Amygdala (tissue), 56 donors: ENCODE measurements at places on chromosomes 13 and 19.

GRCh38 chr13:93646245-93646644 lies 419.6 kb downstream of the GPC6 start:
- DNase-seq, result no peak

DNA sequence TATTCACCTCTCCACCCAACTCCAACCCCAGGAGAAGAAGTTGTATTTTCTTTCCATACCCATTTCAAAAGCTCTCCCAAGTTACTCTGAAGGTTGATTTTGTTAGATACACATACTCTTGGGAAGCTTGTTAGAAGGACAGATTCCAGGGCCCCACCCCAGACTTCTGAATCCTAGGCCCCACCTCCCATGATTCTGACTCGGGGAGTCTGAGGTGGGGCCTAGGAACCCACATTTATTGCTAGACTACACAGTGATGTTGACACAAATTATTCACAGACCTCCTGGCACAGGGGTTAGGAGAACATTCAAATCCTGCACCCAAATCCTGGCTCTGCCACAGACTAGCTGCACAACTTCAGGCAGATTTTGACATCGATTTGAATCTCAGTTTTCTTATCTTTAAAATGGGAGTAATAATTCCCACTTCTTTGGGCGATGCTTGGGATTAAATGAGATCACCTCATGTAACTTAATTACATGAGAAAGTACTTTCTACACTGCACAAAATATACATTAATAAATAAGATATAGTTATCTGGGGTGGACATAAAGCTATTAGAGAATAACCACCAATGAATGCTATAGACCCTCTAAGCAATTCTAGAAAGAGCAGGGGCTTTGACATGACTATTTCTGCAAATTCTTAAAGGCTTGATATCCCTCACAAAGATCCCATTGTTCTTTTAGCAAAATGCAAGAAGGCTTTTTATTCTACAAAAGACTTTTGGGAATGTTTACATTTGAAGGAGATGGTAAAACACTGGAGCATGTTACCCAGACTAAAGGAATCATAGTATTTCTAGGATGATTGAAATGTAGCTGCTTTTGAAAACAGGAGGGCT lies 18.0 kb downstream of the MBNL2 start:
- DNase-seq, result no peak

DNA sequence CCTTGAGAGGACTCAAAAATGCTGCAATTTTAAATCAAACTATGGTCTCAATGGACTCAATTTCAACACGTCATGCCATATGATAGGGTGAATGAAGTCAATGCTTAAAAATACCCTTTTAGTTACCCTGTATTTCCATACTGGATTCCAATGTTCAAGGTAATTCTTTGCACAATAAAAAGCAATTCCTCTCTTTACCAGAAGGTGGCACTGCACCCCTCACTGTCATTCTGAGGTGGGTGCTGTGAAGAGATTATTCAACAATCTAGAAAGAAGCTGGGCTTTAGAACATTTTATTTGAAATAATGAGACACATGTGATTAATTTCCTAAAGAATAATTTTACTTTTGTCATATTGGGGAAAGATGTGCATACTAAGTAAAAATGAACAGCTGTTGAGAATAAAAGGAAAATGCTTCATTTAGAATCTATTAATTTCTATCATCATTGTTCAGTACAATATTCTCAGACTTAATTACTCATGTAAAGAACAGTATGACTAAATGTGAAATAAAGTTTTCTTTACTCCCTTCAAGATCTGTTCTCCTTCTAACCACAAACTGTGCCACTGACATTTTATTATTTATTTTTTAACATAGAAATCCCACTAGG lies 789.1 kb downstream of the GPC5 start:
- DNase-seq, result no peak

DNA sequence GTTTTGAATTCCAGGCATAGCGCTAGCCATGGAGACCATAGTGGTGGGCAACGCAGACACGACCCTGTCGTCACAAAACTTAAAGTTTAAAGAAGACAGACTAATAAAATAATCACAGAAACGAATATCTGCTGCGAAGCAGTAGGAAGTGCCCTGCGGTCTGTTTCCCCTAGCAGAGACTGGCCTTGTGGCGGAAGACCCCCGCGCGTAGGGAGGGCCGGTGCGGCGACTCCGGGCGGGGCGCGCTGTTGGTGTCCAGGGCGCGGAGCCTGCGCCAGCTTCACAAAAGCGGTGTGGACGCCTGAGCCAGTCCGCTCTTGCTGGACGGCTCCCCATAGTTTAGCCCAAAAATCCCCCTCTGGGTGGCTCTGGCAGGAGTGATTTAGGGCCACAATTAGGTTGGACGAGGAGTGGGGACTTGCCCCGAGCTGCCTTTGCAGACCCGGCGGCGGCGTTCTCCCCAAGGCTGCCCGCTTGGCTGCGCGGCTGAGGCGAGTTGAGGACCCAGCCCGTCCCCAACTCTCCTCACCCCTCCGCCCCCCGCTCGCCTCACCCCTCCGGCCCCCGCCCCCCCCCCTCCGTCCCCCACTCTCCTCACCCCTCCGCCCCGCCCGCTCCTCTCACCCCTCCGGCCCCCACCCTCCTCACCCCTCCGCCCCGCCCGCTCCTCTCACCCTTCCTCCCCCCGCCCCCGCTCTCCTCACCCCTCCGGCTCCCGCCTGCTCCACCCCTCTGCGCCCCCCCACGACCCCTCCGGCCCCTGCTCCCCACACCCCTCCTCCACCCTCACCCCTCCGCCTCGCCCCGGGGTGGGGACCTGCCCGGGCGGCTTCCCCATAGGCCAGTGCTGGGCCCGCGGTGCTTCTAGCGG lies 14.2 kb upstream of the LATS2 start:
- DNase-seq, result no peak

DNA sequence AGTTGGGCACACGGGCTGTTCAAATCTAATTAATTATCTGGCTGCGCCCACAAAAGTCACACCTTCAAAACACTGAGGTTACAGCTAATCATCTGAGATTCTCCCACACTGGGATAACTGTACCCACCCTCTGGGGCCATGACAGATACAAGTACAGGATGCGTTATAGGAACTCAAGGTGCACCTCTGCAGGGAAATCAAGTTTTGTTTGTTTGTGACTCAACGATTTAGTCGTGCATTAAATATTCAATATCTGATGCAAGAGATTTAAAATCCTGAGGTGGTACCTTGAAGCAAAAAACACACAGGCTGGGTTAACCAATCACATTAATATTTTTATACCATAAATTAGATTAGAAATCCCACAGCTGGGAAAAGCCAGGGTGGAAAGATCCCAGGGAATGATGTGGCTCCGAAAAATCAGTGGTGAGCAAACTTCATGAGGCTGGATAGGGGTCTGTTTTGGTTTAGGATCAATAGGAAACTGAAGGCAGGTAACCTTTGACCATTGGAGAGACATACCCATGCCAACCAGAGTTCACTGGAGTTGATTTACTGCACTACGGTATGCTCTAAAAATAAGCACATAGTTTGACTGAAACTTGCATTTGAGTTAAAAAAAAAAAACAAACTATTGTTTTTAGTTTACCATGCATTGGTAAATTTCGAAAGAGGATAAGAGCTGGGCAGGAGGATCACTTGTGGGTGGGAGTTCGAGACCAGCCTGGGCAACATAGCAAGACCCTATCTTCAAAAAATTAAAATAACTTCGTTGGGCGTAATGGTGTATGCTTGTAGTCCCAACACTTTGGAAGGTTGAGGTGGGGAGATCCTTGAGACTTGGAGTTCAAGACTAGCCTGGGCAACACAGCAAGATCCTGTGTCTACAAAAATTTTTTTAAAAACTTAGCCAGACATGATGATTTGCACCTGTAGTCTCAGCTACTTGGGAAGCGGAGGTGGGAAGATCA lies 23.9 kb upstream of the CEBPG start:
- no peak for DNase-seq

DNA sequence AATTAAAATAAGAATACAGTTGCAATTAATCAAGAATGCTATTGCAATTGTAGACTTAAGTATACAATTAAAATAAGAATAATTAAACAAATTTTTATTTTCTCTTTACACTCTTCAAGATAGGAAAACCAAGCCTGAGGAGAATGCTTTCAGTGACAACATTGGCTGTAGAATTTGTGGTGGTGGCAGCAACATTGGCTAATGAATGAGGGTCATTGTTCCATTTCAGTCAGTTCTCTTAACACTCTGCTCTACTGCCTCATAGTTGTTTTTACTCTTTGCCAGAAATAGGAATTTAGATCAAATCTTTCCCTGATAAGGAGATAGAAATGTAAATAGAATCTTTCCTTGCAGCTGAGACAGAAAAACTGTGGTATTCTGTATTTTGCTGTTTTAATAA lies 391.6 kb downstream of the PCDH20 start:
- DNase-seq, result no peak

GRCh38 chr19:8577247-8577646 lies at the start of gene MYO1F:
TSS of gene MYO1F (minus strand) at chr19:8577442. CDS start at chr19:8577309, 133 bp downstream.
- peak; percentile 7 for DNase-seq

- DNase-seq, result no peak
Observed at GRCh38 chr13:28753208-28753892, 34.6 kb upstream of the SLC46A3 start.

- DNase-seq, result peak; percentile 45
Observed at GRCh38 chr19:19170053-19170872, at the start of gene MEF2B. TSS of gene MEF2B (minus strand) at chr19:19170263. CDS start at chr19:19150735, 19,528 bp downstream.

GRCh38 chr13:111251646-111252445 lies 68.6 kb upstream of the TEX29 start:
- DNase-seq, result no peak

- no peak for DNase-seq
Observed at GRCh38 chr19:49553451-49554271, 25.9 kb downstream of the RCN3 start.

GRCh38 chr19:13835791-13836723 lies 40.8 kb downstream of the ZSWIM4 start:
- no peak for DNase-seq

DNA sequence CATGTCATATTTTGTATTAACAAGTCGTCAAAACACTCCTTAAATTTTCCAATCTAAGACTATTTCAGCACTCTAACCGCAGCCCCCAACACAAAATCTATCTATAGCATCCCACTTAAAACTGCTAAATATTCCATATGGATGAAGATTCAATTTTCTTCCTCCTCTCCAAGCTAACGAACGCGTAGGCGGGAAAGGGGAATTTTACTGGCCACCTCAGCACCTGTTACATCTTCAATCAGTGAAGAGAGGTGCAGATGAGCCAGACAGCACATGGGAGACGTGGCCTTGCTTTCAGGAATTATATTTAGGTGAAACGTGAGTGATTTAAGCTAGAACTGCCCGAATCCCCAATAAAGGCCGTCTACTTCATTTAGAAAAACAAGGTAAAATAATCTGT lies 1.1 kb downstream of the RBM26 start:
- DNase-seq, result no peak

GRCh38 chr19:42362891-42363440 lies 27.1 kb downstream of the CNFN start:
- no peak for DNase-seq

GRCh38 chr19:10116085-10116865 lies 3.4 kb downstream of the EIF3G start:
- no peak for DNase-seq

- DNase-seq, result no peak
Observed at GRCh38 chr13:66586489-66586888, 643.6 kb downstream of the PCDH9 start.

- DNase-seq, result no peak
Observed at GRCh38 chr19:50215820-50216219, 12.4 kb downstream of the MYH14 start.
